ENCODE measurements at places on chromosomes 6 and 20.

- DNase-seq, result no peak
Observed at GRCh38 chr20:677957-678356, 2.4 kb upstream of the SCRT2 start.

DNA sequence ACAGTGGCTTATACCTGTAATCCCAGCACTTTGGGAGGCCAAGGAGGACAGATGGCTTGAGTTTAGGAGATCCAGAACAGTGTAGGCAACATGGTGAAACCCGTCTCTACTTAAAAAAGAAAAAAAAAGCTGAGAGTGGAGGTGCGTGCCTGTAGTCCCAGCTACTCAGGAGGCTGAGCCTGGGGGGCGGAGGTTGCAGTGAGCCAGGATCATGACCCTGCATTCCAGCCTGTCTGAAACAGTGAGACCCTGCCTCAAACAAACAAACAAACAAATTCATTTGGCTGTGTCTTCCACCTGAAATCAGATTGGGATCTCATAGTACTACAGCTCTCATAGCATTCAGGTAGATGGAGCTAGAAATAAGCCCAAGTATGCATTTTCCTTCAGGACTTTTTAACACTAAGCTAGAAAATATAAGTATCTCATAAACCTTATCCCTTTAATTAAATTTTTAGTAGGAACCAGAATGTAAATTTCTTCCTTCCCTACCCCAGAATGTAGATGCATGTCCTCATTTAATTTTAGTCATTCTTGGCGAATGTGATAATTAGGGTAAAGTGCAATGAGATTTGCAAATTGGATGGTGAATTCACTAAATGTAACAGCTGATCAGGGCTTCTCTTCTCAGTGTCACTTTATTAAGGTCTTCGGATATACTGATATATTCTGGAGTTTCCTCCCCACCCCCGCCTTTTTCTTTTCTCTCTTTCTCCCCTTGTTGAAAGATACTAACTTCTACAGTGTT is 190.4 kb downstream of the CDKAL1 start:
- no peak for DNase-seq

GRCh38 chr20:33875055-33875454 is 63.9 kb downstream of the CHMP4B start:
- no peak for DNase-seq

- no peak for DNase-seq
Observed at GRCh38 chr6:126535595-126535994, 195.7 kb downstream of the CENPW start.

GRCh38 chr6:51953246-51953645 is 134.2 kb downstream of the PKHD1 start:
- no peak for DNase-seq

GRCh38 chr6:35415065-35415891 is 36.9 kb upstream of the FANCE start:
- DNase-seq, result no peak

DNA sequence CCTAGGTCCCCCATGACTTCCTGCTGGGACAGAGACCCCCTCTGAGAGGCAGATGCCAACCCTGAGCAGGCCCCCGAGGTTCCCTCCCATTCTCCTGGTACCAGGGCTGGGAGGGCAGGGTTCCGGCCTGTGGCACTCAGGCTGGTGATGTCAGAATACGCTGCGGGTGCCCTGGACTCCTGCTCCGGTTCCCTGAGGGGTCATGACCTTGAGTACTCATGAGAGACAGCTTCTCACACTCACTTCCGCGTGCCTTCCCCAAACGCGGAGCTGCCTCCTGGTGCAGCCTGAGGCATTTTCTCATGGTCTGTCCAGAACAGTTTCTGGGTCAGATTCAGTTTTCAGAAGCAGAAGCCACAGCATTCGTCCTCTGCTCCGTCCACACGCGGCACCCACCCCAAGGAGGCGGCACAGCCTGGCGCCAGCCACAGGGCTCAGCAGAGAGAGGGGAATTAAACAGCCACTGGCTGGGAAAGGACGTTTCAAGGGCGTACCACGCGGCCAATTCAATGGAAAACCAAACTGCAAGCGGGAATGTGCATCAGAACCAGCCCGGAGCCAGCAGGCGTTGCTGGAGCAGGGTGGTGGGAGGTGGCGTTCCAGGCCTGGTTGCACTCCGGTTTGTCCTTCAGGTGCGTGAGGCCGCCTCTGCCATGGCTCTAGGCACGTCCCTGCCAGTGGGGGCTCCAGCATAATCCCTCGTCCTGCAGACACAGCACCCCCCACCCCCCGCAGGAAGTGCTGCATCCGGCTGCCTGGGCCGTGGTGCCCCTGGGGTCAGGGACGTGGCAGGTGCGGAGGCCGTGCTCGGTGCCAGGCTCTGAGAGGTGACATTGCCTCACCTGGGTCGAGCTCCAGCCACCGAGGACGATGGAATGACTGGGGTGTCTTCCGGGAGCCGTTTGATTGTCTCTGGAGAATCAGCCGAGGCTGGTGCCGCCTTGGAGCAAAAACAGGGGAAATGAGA is 58.3 kb upstream of the BHLHE23 start:
- no peak for DNase-seq

- no peak for DNase-seq
Observed at GRCh38 chr6:168596344-168596743, 155.4 kb downstream of the SMOC2 start.

- DNase-seq, result peak; percentile 69
Observed at GRCh38 chr6:30690403-30691207, at the start of gene NRM. Gene NRM, minus strand, starts transcription at chr6:30690984. Its CDS starts 10 bp downstream, at chr6:30690974.

DNA sequence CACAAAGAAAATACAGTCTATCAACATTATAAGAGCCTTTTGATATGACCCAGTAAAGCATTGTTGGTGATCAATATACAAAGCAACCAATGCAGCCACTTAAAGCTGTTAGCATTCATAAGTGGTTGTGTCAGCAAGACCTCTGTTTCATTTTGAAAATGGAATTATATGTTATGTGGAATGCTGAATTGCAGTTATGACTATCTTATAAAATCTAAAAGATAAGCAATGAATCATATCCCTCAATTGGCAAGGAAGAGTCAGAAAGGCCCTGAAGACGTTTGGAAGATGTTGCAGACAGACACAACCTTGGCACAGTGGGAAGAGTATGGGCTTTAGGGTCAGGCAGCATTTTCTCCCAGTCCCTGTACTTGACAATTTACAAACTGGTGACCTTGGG is 93.8 kb upstream of the RNF217 start:
- DNase-seq, result no peak
